ENCODE measurements at places on chromosomes 3 and 15.

DNA sequence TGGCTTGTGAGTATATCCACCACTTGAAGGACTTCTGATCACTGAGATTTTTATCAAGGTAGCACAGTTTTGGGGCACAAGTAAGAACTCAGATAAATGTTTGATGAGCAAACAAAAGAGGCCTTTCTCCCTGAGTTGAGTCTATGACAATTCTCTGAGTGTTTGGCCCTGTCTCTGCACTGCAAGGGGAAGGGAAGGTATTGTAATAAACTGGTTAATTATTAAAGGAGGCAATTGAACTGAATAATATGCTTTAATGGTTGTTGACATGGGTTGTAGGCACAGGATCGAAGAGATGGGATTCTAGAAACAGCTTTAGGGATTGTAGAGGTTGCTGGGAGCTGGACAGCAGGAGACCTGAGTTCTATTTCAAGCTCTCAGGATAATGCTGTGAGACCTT lies 95.0 kb upstream of the MRPL3 start:
- H3K4me1 ChIP-seq: no peaks in the 10 kb centered on the region
- H3K27me3 ChIP-seq: peaks cover 5% of the 10 kb centered on the region
- H3K4me3 ChIP-seq: no peak overlapping the region
- no peak overlapping the region for H3K27ac ChIP-seq

GRCh38 chr3:62531493-62531892 lies 158.1 kb upstream of the FEZF2 start:
- H3K27me3 ChIP-seq: no peaks in the 10 kb centered on the region
- no peak overlapping the region for H3K4me3 ChIP-seq
- H3K4me1 ChIP-seq: no peaks in the 10 kb centered on the region
- H3K27ac ChIP-seq: no peak overlapping the region
- H3K36me3 ChIP-seq: no peaks in the 10 kb centered on the region
- no peak for DNase-seq

DNA sequence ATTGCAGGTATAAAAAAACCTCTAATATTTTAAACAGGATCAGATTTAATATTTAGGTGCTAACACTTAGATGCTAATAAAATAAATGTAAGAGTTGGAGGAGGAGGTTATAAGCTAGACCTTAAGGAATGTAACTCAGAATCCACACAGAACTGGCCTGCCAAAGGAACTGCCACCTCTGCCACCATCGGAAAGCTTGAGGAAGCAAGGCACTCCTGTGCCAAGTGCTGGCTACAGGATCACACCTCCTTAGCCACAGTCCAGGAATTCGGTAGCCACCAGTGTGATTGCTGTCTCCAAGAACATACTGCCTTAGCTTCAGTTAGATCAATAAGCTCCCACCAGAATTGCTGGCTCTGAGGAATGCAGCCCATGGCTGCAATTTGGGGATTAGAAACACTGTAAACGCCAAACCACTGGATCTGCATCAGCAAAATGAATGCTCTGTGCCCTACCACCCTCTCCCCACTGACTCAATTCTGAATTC lies 58.0 kb downstream of the FRMD5 start:
- peaks cover 4% of the 10 kb centered on the region for H3K27me3 ChIP-seq
- DNase-seq: no peak
- no peak overlapping the region for H3K4me3 ChIP-seq
- no peak overlapping the region for H3K27ac ChIP-seq
- no peaks in the 10 kb centered on the region for H3K36me3 ChIP-seq
- no peaks in the 10 kb centered on the region for H3K4me1 ChIP-seq

GRCh38 chr3:30649572-30650318 lies 43.3 kb downstream of the TGFBR2 start:
- peaks cover 85% of the 10 kb centered on the region for H3K36me3 ChIP-seq
- H3K4me3 ChIP-seq: no peak overlapping the region
- peak overlapping the region; percentile 67 for H3K27ac ChIP-seq
- H3K4me1 ChIP-seq: peaks cover 96% of the 10 kb centered on the region
- no peak for DNase-seq
- H3K27me3 ChIP-seq: no peaks in the 10 kb centered on the region

- no peaks in the 10 kb centered on the region for H3K36me3 ChIP-seq
- no peak for DNase-seq
- no peak overlapping the region for H3K4me3 ChIP-seq
- H3K27me3 ChIP-seq: peaks cover 11% of the 10 kb centered on the region
Observed at GRCh38 chr15:44215594-44215993, 20.5 kb upstream of the FRMD5 start.

- peaks cover 4% of the 10 kb centered on the region for H3K27me3 ChIP-seq
- H3K27ac ChIP-seq: no peak overlapping the region
- peaks cover 6% of the 10 kb centered on the region for H3K4me1 ChIP-seq
- H3K4me3 ChIP-seq: no peak overlapping the region
- no peaks in the 10 kb centered on the region for H3K36me3 ChIP-seq
- no peak for DNase-seq
Observed at GRCh38 chr3:153038367-153038766, 123.7 kb upstream of the RAP2B start.

DNA sequence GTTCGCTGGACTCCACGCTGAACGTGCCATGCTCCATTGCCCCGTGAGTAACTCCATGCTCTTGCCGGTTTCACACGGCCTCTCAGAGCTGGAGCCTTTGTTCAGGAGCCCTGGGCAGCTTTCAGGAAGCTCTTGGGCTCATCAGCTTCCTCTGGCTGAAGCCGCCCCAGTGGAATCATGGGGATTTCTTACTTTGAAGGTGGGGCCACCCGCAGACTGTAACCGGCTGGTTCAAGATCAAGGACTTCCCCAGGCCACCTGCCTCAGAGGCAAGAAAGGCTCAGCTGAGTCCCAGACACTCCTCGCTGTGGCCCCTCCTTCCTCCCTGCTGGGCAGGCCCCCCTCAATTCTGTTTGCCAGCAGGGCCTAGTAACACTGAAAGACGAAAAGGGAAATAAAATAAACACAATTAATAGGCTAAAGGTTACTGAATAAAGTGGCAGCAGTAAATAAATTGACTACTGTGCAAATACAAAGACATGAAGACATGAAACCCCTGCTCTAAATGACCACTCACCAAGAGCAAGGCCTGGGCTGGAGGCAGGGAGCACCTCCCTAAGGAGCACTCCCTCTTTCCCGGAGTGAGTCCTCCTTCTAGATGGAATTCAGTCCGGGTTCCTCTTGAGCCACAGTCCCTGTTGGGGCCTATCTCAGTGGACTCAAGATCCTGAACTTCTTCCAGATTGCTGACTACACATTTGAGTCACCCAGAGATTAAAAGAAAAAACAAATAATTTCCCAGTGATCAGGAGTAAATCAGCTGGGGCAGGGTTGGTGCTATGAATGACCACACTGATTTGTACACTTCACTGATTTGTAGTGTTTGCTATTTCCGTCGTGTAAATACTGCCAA lies 51.0 kb downstream of the ZDHHC19 start:
- peak overlapping the region; percentile 76 for H3K27ac ChIP-seq
- DNase-seq: peak; percentile 56
- peak overlapping the region; percentile 9 for H3K4me3 ChIP-seq
- H3K27me3 ChIP-seq: no peaks in the 10 kb centered on the region

DNA sequence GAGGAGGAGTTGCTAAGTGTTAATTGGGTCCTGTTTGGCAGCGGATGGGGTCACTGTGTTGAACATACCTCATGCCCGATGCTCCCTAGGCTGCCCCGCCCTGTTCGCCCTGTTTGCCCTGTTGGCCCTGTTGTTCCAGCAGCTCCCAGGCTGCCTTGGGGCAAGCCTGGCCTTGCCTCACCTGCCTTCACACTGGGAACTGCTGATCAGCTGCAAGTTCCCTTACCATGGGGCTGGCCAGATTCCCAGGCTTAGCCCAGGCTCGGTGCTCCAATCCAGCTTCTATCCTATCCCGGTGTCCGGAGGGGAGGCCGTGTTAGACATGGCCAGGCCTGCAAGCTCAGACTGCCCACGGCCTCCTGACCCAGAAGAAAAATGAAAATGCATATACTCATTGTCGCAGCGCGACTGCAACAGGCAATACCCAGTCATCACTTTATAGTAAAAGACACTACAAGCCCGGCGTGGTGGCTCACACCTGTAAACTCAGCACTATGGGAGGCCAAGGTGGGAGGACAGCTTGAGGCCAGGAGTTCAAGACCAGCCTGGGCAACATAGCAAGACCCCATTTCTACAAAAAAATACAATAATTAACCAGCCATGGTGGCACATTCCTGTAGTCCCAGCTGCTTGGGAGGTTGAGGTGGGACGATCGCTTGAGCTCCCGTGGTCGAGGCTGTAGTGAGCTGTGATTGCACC lies 42.9 kb upstream of the ZNF710 start:
- H3K27me3 ChIP-seq: no peaks in the 10 kb centered on the region
- H3K36me3 ChIP-seq: no peaks in the 10 kb centered on the region
- H3K27ac ChIP-seq: no peak overlapping the region
- H3K4me3 ChIP-seq: no peak overlapping the region

GRCh38 chr3:32406486-32407408 lies 15.1 kb downstream of the CMTM7 start:
- H3K4me3 ChIP-seq: no peak overlapping the region

GRCh38 chr3:129553719-129554118 lies 10.7 kb downstream of the H1-8 start:
- no peaks in the 10 kb centered on the region for H3K4me1 ChIP-seq
- peaks cover 16% of the 10 kb centered on the region for H3K27me3 ChIP-seq
- DNase-seq: no peak

DNA sequence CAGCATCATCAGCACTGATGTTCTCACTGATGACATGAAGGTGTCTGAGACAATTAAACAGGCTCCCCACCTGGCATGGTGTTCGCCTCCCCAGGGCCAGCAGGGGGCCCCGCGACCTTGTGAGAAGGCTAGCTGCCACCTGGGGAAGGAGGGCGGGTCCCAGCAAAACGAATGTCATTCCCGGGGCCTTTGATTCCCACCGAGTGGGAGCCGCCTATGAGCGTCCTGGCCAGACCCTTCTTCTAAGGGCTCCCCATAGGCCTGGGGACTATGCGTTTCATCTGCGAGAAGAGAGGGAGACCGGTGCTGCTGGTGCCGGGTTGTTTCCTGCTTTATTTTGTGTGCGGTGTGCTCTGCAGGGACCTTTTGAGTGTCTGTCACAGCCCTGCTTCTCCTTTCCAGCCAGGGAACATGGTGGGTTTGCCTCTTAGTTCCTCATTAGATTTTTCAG lies 20.5 kb upstream of the MINDY4B start:
- H3K4me3 ChIP-seq: peak overlapping the region; percentile 48
- peak; percentile 27 for DNase-seq
- peaks cover 9% of the 10 kb centered on the region for H3K4me1 ChIP-seq
- no peaks in the 10 kb centered on the region for H3K36me3 ChIP-seq
- peaks cover 20% of the 10 kb centered on the region for H3K27me3 ChIP-seq
- no peak overlapping the region for H3K27ac ChIP-seq
